ENCODE measurements at places on chromosomes 6 and 20.

- no peak for DNase-seq
Measured at GRCh38 chr20:35871259-35871771, 83.0 kb downstream of the SCAND1 start.

- DNase-seq, result no peak
Measured at GRCh38 chr6:42984924-42985475, 630 bp downstream of the PPP2R5D start.

DNA sequence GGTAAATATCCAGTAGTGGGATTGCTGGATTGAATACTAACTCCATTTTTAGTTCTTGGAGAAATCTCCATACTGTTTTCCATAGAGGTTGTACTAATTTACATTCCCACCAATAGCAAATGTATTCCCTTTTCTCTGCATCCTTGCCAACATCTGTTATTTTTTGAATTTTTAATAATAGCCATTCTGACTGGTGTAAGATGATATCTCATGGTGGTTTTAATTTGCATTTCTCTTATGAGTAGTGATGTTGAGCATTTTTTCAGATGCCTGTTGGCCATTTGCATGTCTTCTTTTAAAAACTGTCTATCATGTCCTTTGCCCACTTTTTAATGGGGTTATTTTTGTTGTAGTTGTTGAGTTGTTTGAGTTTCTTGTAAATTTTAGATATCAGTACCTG, 253.2 kb downstream of the HAO1 start:
- DNase-seq, result no peak

DNA sequence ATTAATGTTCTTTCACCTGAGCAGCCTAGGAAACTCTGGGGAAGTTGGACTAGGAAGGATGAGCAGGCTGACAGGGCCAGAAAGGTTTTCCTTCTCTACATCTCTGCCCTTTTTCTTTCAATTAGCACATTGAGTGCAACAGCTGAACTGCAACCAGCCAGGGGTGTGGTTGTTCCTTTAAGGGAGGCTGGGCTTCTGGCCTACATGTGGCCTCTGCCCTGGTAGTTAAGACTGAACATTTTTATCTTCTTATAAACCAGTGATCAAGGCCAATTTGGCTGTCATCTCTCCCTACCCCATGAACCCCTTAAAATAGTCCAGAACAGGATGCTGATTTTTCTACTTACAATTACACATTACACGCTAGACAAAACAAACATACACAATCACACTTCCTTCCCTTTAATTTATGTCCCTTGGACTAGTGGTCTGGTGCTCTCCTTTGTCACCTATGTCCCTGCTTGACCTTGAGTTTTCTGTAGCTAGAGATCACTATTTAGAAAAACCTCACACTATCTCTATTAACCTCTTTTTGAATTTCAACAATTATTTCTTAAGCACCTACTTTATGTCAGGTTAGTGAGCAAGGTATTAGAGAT, 60.3 kb downstream of the RNF217 start:
- DNase-seq, result no peak

DNA sequence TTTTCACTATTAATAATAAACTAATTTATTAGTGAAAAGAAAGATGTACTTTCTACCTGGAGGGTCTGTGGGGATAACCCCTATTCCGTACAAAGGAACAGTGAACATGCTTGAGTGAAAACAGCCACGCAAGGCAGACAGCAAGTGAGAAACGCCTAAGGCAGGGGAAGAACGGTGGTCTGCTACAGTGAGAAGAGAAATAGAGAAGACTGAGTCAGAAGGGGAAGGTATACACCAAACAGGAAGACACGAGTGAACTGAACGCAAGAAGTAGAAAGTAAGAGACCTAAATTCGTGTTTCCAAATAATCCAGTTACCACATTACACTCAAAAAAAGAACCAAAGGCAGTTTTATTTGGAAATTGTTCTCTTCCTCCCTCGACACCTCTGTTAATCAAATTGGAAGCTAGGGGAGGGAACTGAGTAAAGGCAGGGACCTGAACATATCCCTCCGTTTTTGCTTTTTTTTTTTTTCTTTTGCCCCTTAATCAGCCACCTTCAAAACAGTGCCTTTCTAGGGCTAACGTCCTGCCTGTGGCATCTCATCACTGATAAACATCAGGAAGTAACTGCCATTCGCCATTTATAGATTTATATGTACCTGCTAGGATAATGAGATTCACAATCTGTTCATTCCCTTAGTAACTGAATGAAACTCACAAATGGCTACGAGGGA, 48.9 kb downstream of the ATXN1 start:
- DNase-seq, result no peak

- no peak for DNase-seq
Measured at GRCh38 chr6:71220466-71220865, 68.1 kb upstream of the OGFRL1 start.

DNA sequence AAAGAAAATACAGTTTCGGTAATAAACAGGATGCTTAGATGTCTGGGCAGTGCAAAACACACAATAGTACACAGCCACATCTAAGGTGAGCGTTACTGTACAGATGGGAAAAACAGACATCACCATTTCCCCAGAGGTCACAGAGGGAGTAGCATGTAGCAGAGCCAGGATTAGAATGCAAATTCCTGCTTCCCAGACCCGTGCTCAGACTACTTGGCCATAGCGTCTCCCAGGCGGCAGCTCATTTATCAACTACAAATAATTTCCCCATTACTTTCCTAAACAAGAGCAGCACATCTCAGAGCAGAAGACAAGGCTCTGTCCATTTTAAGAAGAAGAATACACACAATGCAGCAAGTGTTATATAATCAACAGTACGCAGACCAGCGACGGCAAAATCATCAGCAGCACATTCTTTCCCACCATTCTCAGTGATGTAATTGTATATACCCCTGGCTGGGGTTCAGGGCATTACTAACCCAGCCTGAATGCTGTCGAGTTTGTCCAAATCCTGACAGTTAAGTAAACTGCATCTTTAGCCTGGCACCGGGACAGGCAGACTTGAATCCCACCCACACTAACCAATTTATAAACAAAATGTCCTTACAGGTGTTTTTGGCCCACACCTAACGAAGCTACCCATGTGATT, 61.9 kb downstream of the CNKSR3 start:
- DNase-seq, result no peak

DNA sequence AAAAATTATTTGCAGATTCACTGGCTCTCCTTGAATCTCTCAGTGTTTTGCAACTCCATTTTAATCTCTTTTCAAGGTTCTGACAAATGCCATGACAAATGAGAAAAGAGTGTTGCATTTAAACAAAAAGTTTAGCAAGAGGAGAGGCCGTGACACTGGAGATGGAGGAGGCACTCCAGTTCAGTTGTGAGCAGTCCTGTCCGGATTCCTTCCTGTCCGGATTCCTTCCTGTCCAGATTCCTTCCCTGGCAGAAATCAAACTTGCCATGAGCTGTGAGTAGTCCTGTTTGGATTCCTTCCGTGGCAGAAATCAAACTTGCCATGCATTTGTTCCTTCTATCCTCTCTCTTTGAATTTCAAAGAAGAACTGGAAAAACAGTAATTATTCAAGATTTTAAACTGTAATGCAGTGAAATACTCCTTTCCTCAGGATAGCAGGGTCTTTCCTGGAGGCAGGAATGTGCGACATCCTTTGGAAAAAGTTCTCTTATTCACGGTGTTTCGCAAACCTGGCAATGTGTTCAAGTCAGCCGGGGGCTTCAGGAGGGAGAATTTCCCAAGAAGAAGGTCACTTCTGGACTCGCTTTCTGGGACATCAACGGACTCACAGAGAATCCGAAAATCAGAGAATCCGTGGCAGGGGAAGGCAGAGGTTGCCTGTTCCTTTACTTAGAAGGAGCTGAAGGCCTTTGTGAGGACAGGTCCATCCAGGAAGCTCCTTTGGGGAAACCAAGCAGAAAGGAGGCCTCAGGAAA, 48.7 kb upstream of the DACT2 start:
- DNase-seq, result no peak

GRCh38 chr20:63795178-63795830, 35.8 kb downstream of the ZBTB46 start:
- no peak for DNase-seq

DNA sequence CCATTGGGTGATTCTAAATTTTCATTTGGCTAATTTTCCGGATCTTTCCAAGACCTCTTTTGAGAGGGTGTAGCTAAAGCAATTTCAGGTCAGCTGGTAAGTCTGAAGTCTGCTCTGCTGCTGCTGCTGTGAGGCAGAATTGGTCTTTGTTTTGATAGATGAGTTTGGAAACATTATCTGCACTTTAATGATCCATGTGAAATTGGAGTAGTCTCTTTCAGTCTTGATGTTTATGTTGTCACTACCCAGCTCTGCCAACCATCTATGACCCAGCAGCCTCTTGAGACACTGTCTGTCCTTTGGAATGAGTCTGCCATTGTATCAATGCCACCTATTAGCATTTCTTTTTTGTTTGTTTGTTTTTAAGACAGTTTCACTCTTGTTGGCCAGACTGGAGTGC, 44.1 kb downstream of the TXNDC5 start:
- no peak for DNase-seq

- no peak for DNase-seq
Measured at GRCh38 chr20:59123678-59124255, 39.9 kb upstream of the ZNF831 start.

DNA sequence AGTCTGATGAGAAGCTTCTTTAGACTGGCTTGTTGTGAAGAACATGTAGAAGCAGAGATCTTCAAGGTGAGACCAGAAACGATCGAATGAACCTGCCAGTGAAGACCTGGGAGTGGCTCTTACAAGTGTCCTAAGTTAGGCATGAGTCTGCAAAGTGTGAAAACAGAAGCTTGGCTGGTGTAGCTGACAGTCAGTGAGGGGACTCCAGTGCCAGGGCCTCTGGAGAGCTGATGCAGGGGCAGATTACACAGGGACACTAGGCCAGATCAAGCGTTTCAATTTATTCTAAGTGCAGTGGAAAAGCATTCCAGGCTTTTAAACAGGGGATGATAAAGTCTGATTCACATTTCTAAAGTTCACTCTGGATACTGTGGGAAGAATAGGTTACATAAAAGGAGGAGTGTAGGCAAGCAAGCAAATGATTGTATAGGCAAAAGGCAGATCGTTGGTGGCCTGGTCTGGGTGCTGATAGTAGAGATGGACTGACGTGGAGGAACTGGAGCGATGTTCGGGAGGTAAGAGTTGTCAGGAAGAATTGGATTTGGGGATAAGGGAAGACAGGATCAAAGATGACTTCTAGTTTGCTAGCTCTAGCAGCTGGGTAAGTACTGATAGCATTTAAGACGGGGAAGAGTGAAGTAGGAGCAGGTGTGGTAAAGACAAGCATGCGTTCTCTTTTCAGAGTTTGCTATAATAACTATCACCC, 133.5 kb downstream of the MAN1A1 start:
- no peak for DNase-seq

- no peak for DNase-seq
Measured at GRCh38 chr6:16851044-16851540, 89.8 kb upstream of the ATXN1 start.

GRCh38 chr20:44809380-44810060, 826 bp downstream of the RIMS4 start:
- DNase-seq, result no peak

DNA sequence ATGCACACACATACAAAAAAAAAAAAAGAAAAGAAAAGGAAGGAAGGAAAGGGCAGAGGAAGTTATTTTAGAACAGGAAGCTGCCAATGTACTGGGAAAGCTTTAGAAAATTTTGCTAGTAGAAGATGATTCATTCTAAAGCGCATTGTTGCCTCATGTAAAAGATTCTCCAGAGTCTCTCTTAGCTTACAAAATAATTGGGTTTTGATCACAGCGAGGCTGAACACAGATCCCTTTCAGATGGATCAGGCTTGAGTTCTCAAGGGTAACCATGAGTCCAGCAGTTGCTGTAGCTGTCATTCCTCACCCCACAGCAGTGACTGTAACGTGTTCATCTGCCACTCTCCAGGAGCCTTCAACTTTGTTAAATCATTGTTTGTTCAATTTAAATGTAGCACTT, 81.9 kb downstream of the PHACTR2 start:
- no peak for DNase-seq

GRCh38 chr20:51372176-51372803, 170.2 kb downstream of the NFATC2 start:
- DNase-seq, result peak; percentile 39

GRCh38 chr6:114339706-114340105, 3.1 kb downstream of the HS3ST5 start:
- no peak for DNase-seq

- DNase-seq, result no peak
Measured at GRCh38 chr6:28534306-28534705, 8.6 kb downstream of the GPX5 start.

DNA sequence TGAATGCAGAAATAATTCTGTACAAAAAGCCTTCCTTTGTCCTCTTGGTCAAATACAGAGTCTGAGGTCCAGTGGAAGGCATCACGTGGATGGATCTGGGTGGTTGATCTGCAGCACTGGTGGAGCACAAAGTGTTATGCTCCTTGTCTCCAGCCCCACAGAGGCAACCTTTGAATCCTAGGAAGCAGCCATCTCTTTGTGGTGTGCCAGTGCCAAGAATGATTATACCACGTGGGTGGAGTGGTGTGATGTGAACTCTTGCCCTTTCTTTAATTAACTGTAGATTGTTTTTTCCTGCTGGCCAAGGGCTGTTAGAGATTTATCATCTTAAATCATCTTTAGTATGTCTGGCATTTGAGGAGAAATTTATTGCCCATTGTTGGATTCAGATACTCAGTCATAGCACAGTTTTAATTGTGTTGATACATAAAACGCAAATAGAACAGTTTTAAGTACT, 31.1 kb downstream of the NCOA7 start:
- DNase-seq, result no peak
